ENCODE measurements at places on chromosomes 6 and 20.

DNA sequence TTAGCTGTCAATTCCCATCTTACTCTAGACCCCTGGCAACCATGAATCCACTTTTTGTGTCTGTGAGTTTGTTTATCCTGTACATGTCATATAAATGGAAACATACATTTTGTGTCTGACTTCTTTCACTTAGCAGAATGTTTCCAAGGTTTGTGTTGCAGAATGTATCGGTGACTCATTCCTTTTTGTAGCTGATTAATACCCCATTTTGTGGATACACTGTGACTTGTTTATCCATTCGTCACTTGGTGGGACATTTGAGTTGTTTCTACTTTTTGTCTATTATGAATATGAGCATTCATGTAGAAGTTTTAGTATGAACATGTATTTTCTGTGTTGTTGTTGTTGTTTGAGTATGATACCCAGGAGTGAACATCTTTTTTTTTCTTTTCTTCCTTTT, 21.4 kb downstream of the CDYL start:
- no peak for DNase-seq

DNA sequence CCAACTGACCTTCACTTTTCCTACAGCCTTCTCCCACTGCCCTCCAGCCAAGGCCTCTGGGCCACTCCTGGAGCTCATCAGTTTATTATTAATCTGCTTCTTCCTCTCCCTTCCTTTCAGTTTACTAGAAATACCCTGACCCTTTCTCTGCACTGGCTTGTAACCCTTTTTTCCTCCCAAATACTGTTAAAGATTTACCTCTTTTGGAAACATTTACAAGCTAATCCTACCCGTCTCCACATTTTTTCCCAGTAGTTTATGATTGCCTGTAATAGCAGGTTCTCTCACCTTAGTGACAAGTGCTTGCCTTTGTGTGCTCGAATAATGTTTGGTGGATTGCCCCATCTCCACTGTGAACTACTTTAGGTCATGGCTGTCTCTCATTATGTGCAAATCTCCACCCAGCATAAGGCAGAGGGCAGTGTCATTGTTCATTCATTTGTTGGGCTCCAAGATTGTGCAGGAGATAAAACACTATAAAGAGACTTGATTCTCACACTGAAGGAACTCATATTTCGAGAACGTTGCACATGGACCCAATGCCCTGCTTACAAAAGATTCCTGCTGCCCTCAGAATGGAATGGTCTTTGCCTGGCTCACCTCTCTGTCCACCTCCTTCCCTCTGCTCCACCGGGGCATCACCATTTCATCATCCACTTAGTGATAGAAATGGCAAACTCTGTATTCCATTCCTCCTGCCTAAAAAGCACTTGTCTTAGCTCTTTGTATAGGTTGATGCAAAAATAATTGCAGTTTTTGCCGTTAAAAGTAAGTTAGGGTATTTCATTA, 491.1 kb downstream of the UTRN start:
- DNase-seq = no peak

GRCh38 chr6:154445417-154445816, 65.1 kb downstream of the CNKSR3 start:
- no peak for DNase-seq

GRCh38 chr6:41576667-41577066, 30.5 kb downstream of the FOXP4 start:
- no peak for DNase-seq

DNA sequence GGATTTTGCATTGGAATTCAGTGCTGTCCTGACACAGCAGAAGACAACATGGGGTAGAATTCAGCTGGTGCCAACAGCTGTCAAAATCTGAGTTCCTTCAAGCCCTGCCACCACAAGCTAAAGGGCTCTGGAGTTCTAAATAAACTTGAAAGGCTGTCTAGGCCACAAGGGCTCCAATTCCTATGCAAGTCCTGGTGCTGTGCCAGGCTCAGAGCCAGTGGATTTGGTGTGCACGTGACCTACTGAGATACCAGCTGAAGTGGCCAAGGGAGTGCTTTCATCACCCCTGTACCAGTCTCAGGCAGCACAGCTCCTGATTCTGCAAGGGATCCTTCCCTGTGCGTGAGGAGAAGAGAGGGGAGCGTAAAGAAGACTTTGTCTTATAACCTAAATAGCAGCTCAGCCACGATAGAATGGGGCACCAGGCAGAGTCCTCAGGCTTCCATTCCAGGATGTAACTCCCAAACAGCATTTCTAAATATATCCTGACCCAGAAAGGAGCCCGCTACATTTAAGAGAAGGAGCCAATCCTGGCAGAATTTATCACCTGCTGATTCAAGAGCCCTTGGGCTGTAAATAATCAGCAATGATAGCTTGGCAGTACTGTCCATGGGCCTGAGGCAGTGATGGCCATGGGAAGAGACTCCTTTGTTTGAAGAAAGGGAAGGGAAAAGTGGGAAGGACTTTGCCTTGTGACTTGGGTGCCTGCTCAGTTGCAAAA, 881.2 kb upstream of the EPHA7 start:
- no peak for DNase-seq

GRCh38 chr6:149999636-150000035, 25.7 kb downstream of the RAET1L start:
- DNase-seq = no peak

DNA sequence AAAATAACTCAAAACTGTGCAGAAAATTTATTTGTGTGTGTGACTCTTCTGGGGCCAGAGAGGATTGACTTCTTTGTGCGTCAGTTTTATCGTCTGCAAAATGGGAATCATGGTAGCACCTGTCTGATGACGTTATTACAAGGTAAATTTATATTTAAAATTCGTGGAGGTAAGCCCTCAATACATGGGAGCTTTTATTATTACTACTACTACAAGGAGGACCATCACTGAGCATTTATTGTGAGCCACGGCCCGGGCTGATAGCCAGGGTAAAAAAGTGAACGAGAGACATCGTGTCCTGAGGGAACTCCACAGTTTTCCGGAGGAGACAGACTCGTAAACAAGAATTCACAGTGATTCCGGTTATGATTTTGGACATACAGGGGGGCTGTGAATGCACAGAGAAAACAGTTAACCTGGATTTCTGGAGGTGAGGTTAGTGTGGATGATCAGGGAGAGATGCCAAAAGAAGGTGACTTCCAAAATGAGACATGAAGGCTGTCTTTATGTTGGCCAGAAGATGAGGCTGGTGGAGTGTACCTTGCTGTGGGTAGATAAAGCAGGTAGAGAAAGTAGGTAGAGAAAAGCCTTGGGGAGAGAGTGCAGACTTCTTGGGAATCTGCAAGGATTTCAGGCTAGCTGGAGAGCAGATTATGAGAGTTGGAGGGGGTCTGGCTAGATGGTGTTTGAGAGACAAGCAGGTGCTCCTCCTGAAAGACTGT, 10.6 kb upstream of the SERINC3 start:
- no peak for DNase-seq

DNA sequence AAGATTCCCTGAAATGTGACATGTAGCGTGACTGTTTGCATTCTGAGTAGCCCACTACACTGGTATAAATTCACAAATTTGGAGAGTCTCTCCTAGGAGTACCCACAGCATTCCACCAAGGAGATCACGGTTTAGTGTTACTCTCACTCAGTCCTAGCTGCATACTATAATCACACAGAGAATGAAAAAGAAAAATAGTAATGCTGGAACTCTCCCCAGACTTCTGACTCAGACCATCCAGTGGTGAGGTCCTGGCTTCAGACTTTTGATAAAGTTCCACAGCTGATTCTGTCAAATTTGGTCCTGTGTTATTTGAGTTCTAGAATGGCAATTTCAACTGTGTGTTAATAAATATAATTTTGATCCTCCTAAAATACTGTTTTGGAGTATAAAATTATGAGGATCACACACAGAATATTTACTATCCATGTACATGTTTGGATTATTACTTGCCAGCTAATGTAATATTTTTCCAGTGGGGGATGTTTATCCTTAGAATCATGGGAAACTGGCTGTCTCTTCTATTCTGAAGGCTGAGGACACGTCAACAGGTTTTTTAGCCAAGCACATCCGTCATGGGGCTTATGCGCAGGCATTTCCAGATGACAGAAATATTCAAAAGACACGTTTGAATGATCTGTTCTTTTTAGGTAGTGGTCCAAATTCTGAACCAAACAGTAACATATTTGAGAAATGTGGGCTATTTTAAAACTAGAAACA, 5.1 kb upstream of the KIAA0408 start:
- no peak for DNase-seq

All from stimulated activated CD8-positive, alpha-beta memory T cell treated with anti-CD3 and anti-CD28 coated beads, Interleukin-4, amount 100 ng/mL, for 1 hour (primary cell).